NCI-H510A treated with DMSO at 0.1 percent for 48 hours (cell line): ENCODE measurements at places on chromosomes 1 and 21.
A peak's percentile ranks its signal among the peaks of the same experiment; 100 is the strongest.

DNA sequence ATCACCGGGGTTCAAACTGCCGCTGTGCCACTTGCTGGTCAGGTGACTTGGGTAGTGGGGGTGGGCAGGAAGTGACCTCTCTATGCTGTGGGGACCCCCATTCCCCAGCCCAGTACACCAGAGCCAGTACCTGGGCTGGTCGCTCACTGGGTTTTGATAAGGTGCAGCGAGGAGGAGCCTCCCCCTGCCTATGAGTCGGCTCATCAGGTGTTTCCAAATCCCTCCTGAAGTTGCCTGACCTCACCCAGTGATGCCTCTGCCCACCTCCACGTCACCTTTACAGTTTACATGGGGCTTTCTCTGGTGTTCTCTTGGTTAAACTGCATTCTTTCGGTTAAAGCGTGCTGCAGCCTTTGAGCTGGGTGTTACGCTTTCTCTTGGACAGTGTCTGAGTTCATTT, 58.2 kb downstream of the ARHGEF10L start:
- no peak for DNase-seq

GRCh38 chr1:47351305-47351704, 17.7 kb downstream of the CMPK1 start:
- no peak for DNase-seq

GRCh38 chr1:14783592-14783886, 185.1 kb downstream of the KAZN start:
- DNase-seq: no peak

DNA sequence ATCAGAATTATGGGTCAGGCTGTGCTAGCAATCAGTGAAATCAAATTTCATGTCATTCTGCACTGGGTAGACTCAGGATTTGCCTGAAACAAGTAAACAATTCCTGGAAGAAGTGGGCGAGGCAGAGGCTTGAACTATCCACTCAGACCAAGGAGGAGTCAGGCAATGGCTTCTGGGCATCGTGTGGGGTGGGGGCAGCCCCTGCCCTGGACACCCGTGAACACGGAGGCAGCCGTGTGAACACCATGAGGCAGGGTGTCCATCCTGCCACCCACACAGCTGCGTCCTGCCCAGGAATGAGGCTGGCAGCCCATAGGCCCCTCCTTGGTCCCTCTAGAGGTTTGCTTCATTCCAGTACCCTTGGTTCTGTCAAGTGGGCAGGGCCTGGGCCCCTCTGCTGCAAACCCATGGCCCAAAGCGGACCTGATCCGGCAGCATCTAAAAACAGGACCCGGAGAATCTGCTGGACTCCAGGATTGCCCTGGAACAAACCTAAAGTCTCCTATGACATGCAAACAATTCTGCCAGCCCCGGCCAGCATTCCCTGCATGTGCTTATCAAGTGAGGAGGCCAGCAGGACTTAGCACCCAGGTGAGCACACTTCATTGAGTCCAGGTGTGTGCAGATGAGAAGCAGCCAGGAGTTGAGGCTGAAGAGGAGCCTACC, 69.5 kb downstream of the PDE9A start:
- no peak for DNase-seq

- peak; percentile 93 for DNase-seq
Observed at GRCh38 chr1:1068517-1069055, 5.5 kb downstream of the RNF223 start.

GRCh38 chr1:15852036-15852827, 4.7 kb downstream of the SPEN start:
- DNase-seq: no peak

DNA sequence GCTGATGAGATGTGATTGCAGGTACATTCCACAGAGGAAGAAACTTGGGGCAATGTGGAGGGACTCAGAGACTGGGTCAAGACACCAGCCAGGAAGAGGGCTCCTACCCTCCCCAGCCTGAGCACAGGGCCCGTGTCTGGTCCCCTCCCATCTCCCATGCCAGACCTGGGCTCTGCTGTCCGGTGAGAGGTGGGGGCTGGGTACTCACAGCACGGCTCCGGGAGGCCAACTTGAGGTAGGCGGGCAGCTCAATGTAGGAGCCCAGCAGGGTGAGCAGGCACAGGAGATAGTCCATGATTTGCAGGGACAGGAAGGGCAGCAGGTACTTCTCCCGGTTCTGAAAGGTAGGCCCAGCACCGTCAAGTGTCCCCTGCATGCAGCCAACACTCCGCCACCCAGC, 16.2 kb upstream of the MATN1 start:
- no peak for DNase-seq

DNA sequence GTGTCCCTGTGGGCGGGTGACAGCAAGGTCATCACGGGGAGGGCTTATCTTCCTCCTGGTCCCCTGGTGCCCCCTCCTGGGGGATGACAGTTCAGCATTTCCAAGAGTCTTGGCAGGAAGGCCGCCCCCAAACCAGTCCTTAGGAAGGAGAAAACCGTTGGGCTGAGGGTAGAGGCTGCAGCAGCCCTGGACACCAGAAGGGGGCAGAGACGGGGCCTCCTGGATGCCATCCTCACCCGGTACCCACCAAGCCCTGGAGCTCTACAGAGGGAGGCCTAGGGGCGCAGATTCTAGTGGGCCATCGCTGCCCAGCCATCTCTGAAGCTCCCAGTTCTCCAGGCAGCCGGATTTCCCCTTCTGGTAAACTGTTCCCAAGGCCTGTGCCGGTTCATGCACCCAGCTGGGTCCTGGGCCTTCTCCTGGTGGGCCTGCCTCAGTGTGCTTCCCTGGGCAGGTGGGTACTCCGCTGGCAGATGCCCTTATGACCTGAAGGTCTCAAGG, 14.8 kb upstream of the ZNF669 start:
- no peak for DNase-seq

GRCh38 chr1:17865912-17866739, 111.0 kb downstream of the ACTL8 start:
- DNase-seq: no peak

DNA sequence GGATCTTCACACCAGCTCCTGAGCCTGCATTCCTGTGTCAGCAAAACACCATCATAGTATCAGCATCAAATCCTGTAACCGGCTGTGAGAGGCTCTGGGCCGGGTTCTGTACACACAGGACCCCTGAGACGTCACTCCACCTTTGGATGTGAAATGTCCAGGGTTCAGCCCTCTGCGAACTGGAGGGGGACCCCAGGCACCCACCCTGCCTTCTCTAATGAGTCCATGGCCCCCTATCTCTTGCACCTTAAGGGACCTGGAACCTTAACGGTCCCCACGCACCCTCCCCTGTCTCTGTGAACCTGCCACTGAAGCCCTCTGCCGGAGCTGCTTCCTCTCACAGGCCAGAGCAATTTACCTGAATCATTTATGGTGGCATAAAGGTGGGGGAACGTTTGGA, 257.8 kb downstream of the NPHP4 start:
- DNase-seq: no peak

- DNase-seq: no peak
Observed at GRCh38 chr1:52057876-52058415, 1.9 kb downstream of the BTF3L4 start.

DNA sequence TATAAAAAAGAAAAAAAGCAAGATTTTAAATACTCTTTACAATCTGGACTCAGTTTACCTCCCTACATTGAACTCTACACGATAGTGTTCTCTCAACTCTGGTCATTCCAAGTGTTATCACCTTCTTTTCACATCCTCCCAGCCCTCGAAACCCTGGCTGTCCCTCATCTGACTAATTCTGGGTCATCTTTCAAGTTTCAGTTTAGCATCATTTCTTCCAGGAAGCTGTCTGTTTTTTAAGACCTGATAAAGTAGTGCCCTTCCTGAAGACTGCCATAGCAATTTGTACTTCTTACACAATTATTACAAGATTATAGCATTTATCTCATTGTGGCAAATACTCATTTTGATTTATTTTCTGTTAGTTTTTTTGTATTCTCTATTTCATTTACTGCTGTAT, 1.2 kb downstream of the ALG14 start:
- no peak for DNase-seq

GRCh38 chr1:116492358-116492811, 78.4 kb downstream of the CD58 start:
- no peak for DNase-seq

DNA sequence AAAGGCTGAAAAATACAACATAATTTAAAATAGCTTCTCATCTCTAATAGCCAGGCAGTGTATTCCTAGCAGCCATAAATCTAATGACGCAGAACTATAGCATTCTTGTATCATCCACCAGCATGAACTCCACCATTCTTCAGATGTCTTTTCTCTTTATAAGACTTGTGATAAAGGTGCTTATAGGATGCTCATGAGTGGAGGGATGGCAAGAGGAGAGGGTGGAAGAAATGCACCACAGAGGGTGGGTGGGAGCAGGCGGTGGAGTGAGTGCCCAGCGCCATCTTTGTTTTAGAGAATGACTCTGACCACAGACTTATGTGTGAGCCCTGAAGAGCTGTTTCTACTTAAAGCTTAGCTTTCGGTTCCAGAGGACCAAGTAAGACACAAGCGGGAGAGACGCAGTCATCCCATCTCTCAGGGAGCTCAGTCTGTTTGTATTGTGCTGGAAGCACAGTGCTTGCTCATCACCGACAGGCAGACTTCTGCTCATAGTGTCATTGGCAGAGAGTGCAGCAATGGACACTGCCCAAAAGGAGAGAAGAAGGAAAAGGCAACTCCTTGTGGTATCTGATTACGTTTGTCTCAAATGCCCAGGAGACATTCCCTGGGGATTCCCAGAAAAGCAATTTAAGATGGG, 65.6 kb downstream of the KCNJ15 start:
- DNase-seq: no peak

DNA sequence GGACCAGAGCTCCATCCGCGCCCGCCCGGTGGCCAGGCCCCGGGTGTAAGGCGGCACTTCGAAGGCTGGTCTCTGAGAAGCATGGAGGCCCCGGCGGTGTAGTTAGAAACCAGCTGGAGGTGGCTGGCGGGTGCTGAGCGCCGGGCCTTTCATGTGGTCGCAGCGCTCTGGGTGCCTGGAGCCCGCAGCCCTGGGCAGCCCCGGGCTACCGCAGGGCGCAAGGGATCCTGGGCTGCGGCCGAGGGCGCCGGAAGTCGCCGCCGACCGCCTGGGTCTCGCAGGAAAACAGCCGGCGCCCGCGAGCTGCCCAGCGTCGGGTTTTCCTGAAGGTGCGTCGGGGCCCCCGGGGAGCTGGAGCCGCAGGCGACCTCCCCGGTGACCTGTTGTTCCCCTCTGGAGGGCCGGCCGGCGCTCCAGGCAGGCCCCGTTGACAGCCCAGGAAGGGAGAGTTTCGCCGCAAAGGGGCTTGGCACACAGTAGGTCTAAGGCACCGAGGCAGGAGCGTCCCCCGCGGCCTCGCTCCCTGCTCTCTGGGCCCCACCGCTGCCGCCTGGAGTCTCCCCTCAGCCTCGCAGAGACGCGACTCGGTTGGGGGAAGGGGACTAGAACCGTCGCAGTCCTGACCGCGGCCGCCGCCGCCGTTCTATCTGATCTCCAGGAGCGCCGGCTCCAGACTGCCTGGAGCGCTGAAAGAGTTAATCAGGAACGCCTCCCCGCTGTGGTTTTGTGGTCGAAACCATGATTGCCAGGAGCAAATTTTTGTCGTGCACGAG, 2.7 kb downstream of the GRHL3 start:
- DNase-seq: peak; percentile 37

- DNase-seq: no peak
Observed at GRCh38 chr1:183327434-183328290, 90.5 kb downstream of the NMNAT2 start.

- no peak for DNase-seq
Observed at GRCh38 chr1:111729946-111730681, 9.1 kb downstream of the INKA2 start.

DNA sequence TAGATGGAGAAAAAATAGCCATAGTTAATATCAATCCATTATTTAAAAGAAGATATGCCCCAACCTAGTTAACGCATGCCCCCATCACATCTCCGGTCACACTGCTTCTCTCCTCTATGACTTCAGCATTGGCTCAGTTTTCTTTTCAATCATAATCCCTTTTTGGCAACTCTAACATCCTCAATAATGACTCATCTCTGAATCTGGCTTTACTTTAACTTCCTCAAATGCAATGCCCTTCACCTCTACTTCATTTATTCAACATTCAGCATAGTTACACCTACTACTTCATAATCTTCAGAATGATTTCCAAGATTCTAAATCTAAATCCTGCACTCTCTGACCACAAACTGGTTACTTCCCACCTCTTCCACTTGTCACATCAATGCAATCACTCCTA, 417.3 kb downstream of the USH2A start:
- no peak for DNase-seq

DNA sequence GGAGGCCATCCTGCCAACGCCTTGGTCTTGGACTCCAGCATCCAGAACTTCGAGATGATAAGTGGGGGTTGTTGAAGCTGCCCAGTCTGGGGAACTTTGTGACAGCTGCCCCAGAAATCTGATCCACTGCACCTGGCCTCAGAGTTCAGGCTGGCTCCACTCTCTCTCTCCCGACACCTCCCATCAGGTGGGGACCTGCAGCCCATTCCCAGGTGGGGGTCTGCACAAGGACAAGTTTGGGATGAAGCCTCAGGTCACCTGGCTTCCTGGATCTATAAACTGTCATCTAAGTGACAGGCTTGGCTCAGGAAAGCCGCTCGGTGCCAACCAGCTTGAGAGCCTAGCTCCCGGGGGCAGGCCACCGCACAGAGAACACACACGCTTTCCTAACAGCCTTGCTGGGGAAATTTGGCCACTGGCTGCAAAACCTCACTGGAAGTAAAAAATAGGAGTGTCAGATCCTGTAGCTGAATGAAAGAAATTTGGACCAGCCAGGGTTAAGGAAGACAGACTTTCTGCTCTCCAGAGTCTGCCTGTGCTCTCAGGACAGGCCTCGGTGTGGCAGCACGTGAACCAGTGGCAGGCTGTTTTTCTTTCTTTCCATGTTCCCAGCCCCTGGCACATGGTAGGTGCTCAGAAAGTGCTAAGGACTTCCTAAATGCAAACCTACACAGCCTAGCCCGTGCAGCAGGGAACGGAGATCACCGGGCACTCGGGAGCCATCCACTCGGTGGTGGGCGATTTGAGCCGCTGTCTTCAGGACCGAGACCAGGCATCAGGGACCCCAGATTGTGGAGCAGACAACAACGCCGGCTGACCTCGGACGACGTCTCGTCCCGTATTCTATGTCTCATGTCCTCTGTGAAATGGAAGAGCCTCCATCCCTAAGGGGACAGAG, 42.6 kb upstream of the LBR start:
- DNase-seq: no peak

- DNase-seq: no peak
Observed at GRCh38 chr21:41772351-41773080, 5.7 kb upstream of the RIPK4 start.
